ENCODE measurements at places on chromosomes 7 and 10.

DNA sequence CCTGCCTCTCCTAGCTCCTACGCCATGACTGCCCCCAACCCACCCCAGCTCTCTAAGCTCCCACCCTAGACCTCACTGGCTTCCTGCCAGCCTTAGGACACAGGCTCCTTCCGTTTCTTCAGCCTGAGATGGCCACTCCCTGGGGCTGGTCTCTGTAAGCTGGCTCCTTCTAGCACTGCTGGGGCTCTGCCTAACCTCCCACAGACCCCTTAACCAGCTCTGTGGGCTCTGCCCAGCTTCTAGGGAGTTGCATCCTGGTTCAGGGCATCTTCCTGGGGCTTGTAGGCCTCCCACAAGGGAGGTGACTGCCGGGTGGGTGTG lies 478.6 kb upstream of the KLF6 start:
- no peak for DNase-seq

GRCh38 chr10:123958241-123958640 lies 66.6 kb upstream of the CPXM2 start:
- no peak for DNase-seq

- DNase-seq: no peak
Measured at GRCh38 chr10:60607372-60607771, 170.9 kb upstream of the CDK1 start.

DNA sequence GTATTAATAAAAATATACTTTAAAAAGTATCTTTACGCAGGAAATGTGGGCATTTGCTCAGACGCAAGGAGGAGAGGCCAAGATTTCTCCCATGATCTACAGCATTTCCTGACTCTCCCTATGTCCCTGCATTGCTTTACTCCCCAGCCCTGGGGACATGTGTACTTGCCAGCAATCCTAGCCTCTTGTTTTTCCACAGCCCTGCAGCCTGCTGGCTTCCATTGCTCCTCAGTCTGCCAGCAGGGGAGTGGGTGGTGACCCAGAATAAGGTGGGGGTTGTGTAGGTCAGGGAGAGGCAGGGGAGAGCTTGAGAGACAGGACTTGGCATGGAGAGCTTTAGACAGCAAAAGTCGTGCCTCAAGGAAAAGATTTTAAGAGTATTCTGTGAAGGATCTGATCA lies 307.7 kb downstream of the CDK14 start:
- no peak for DNase-seq

DNA sequence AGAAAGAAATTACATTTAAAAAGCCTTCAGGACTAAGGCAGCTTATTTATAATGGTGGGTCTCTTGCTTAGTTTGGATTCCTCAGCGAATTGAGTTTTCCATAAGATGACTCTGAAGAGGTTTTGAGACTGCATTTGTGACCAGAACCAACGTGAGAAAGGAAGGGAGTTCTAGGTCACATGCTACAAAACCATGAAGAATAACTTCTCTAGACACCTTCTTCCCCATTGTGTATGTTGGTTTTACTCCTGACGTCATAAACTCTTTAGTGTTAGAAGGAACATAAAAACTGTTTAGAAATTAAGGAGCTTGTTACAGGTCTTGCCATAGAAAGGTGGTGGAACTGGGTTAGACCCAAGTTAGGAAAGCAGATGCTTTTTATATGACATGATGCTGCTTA lies 11.1 kb downstream of the PTPN12 start:
- no peak for DNase-seq

GRCh38 chr7:20441346-20441745 lies 110.6 kb downstream of the ITGB8 start:
- DNase-seq: no peak

DNA sequence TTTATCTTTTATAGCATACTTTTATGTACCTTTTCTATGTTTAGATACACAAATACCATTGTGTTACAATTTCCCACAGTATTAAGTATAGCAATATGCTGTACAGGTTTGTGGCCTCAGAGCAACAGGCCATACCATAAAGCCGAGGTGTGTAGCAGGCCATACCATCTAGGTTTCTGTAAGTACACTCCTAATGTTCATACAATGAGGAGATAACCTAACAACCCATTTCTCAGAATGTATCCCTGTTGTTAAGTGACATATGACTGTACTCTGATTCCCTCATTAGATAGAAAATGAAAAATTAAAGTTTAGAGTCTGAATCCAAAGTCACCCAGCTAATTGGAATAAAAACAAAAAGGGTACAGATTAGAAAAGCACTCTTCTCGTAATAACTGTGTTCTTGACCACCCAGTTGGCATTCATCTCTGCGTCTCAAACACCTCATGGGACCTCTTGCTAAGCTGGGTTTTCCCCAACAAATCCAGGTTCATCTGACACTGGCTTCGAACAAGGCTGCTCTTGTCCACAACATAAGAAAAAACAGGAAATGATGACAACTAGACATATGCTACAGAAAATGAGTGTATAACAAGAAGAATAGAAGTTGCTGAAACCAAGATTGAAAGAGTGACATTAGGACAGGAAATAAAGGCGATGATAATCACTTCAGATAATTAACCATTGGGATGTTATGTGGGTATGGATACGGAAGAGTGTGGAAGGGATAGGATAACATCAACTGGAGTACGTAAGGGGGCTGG lies 1.4 kb downstream of the NDUFB8 start:
- DNase-seq: no peak
